ENCODE measurements at places on chromosomes 3 and 15.

DNA sequence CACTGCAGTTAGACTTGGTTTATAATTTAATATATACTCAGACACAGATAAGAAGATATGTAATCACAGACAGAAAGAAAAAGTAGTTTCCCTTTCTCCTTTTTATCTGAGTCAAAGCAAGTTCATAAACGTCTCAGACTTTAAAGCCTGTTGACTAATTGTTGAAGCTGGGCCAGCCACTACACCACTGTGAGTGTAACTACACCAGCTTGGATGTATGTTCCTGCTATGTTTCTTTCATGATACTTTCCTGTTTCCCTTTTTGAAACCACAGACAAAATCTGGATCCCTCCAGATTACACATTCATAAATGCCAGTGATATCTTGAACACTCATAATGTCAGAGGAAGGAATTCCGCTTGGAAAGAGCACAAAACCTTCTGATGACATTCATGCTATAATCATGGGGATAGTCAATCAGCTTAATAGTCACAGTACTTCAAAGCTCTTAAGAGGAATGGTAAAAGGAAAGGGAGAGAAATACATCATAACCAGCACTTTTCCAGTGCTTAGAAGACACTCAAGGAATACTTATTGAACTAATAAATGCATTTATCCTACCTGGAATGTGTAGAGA, 32.0 kb downstream of the KCNMB2 start:
- no peak for DNase-seq

DNA sequence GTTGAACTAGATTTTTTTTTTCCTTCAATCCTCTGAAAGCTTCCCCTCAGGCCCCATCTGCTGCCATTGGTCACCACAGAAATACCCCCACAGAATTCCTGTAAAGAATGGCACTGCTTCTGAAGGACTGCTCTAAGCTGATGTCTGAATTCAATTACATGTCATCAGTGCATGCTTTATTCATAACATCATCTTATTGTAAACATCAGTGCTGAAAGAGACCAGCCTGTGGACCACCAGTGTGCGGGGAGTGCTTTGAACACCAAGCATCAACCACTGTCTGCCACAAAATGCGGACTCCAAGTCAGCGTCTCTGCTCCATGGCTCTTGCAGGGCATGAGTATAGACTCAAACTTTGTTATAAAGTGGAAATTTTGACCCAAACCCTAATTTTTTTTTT, 11.6 kb downstream of the PHLDB2 start:
- DNase-seq, result no peak

GRCh38 chr3:157040456-157040855, 119.5 kb downstream of the CCNL1 start:
- no peak for DNase-seq

GRCh38 chr3:25471081-25471768, 43.2 kb downstream of the RARB start:
- no peak for DNase-seq

- DNase-seq, result no peak
Measured at GRCh38 chr3:8650583-8651416, 6.2 kb upstream of the SSUH2 start.

DNA sequence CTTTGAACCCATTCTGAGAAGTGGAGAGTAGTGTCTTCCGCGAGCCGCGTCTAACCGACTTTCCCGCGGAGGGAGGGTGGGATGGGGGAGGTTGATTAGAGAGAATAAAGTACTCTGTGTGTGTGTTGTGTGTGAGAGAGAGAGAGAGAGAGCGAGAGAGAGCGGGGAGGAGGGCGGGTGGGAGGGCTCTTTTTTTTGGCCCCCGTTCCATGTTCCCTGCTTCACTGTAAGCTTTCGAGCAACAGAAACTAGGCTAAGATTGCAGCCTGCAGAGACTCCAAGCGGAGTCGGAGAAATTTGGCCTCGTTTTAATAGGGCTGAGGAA, 1.6 kb upstream of the MEIS2 start:
- DNase-seq, result no peak

- no peak for DNase-seq
Measured at GRCh38 chr3:30300809-30301208, 305.6 kb upstream of the TGFBR2 start.

All from omental fat pad (tissue), 4 donors.